ENCODE measurements at places on chromosomes 2 and 18. TPM values are rescaled to one million over a fixed set of nuclear protein-coding genes. Genes with fewer than 3 reads are reported as not detected.

DNA sequence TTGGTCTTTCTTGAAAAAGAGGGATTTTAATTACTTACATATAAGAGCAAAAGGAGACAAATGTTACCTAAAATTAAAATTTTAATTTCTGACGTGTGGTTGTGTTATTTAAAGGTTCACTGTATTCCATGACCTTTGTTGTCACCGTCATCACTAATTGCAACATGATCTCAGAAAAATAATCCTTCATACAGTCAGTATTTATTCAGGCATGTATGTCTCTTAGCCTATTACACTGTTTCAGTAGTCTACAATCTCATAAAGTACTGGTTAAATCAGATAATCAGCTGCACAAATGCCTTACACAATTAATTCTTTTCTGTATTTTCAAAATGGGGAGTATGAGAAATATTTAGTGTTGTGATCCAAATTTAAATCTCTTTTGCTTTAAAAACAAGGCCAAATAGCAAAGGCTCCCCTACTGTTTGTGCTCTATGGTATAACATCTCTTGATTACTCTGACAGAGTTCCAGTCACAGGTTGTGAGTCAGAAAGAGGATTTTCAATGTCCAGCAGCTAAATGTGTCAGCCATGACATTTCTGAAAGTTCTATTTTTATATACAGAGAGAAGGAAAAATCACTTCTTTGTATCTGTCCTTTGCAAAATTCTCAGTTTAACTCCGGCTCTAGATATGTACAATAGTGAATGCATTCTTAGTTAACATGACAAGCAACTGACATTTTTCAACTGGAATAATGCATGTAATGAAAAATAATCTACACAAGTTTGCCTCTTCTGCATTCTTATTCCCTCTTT lies 184.0 kb downstream of the FIGN start:
- H3K4me3 ChIP-seq, result no peak overlapping the region
- H3K27ac ChIP-seq, result no peak overlapping the region
- DNase-seq, result no peak
- no peaks in the 10 kb centered on the region for H3K4me1 ChIP-seq
- no peaks in the 10 kb centered on the region for H3K27me3 ChIP-seq

DNA sequence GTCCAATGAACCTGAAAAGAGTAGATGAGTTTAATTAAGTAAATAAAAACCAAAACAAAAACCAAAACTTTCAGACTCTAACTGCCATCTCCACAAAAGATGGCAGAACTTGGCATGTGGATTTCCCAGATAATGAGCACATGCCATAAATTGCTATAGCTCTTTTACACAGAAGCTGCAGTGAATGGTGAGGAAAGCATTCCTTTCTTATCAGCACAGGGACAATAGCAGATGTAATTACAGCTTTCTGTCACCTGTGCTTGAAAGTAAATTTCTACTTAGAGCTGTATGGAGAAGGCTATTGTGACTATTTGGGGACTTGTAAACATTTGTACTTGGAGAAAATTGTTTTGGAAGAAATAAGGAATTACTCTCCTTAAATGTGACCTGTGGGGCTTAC lies 378.4 kb downstream of the RPRM start:
- no peaks in the 10 kb centered on the region for H3K27me3 ChIP-seq
- no peaks in the 10 kb centered on the region for H3K4me1 ChIP-seq
- no peak for DNase-seq

The LIMS4 gene
- 2.9 TPM for total RNA-seq

The NEU2 gene
- not detected for total RNA-seq

Data from kidney (tissue), 22 donors.